ENCODE measurements at places on chromosomes 12 and 14.
A peak's percentile ranks its signal among the peaks of the same experiment; 100 is the strongest.

GRCh38 chr12:70364695-70365397 lies 1.2 kb upstream of the KCNMB4 start:
- no peak for DNase-seq

DNA sequence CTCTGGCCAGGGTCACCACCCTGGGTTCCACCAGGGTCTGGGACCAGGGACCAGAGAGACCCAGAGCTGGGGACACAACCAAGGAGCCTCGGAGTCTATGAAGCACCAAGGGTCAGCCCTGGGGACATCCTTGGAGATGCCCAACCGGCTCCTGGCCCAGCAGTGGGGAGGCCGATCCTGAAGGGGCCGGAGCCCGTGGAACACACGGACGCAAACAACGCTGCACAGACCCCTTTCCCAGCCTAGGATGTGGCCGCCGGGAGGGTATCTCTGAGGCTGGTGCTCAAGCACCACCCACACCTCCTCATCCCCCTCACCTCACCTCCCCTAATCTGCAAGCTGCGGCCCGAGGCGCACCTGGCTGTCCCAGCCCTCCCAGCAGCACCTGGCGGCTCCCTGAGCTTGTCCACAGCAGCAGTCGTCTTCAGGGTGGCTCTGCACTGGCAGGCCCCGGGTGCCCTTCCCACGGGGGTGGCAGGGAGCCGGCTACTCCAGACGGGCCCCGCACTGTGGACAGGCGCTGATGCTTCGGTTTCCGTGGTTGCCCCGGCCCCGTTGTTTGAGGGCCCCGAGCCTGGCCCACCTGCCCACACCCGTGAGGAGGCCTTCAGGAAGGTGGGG lies 146.8 kb upstream of the C14orf180 start:
- DNase-seq, result no peak

DNA sequence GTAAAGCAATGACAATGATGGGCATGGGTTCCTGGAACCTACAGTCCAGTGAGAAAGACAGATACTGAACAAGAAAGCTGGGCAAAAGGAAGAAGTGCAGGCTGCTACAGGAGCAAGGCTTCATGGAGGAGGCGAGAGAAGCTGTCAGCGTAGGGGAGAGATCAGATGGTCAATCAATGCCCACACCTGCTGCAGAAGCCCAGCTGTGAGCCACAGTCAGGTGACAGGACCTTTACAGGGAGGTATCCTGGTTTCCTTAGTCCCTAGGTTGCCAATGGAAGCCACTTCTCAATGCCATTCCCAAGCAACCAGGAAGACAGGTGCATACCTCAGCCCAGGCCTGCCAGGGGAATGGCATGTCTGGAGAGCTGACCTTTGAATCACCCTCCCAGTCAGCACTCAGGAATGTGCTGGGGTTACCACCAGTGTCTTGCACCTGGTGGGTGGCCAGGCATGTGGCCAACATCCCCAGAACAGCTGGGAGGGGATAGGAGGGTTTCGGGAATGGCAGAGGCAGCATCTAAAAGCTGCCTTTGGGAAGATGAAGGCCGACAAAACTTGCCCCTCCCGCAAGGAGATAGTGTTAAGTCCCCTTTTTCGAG lies 170.3 kb downstream of the TTC7B start:
- DNase-seq, result no peak

- DNase-seq, result no peak
Measured at GRCh38 chr14:60812987-60813386, 78.4 kb downstream of the MNAT1 start.

DNA sequence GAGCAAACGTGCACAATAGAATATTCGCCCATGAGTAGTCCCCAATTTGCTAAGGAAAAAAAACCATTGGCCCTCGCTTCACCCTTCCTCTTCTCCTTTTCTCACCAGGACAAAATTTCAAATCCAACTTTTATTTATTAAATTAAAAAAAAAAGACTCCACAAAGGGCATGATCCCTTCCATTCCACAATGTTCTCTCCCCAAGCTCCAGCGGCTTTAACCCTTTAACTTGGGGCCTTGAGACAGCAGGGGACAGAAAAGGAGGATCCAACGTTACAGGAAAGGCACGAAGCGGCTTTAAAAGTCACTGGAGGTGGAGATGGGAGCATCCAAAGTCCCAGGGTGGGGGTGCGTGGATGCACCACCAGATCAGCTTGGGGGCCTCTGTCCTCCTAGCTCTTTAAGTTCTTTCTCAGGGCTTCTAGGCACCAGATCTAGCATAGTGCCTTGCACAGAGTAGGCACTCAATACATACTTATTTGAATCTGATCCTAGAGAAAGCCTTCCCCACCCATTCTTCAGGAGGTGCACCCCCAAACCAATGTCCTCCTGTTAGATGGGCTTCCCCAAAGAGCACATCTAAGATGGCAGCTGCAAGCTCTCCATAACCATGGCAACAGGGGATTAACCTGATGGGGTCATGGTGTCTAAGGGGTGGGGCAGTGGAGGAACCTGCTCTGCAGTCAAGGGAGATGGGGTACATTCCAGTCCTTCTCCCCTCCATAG lies 5.2 kb upstream of the AAAS start:
- no peak for DNase-seq

- DNase-seq, result peak; percentile 90
Measured at GRCh38 chr14:101008631-101009336, 105.3 kb upstream of the RTL1 start.

DNA sequence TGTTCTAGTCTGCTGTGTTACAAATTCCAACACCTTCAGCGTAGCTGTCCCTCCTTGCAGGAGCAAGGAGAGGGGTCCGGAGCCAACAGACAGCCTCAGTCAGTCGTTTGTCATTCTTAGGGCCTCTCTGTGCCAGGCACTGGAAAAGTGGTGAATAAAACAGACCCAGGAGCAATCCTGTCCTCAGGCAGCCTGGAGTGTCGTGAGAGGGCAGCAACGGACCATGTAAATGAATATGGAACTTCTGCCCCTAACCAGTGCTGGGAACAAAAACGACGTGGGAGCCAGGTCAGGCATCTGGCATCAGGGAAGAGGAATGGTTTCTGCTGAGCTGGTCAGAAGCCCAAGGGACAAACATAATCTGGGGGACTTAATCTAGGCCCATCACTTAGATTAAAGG lies 64.8 kb upstream of the PSMC1 start:
- DNase-seq, result no peak

GRCh38 chr14:77007975-77008421 lies 20.5 kb downstream of the IRF2BPL start:
- no peak for DNase-seq

DNA sequence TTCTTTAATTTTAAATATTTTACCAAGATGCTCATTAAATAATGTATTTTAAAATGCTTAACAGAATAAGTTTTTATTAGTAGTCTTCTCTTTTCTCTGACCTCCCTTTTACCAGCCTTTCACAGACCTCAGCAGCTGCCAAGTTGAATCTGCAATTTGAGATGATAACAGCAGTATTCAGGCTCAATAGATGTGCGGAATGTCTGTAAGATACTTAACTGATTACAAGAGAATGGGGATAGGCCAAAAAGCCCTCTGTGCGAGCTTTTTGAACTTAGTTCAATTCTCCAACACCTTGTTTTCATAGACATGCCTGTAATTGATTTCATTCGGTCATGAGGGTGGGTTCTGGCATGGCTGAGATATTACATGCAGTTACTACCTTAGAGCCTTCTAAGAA lies 277.2 kb downstream of the TMTC2 start:
- no peak for DNase-seq

GRCh38 chr12:175250-175649 lies 38.7 kb downstream of the SLC6A12 start:
- DNase-seq, result no peak

DNA sequence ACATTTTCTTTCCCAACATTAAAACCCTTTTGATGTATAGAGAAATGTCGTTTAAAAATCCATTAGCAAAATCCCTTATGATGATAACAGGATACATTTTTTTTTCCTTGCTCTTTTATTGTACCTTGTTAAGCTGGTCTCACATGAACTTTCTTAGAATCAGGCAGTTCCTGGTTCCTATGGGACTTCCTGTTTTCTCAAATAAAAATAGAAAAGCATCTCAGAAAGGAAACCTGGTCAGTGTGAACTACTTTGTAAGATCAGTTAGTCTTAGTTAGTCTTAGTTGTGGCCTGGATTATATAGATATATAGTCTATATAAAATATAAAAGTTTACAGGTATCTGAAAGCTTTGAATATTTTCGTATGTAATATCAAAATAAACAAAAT lies 40.3 kb downstream of the LEMD3 start:
- no peak for DNase-seq

DNA sequence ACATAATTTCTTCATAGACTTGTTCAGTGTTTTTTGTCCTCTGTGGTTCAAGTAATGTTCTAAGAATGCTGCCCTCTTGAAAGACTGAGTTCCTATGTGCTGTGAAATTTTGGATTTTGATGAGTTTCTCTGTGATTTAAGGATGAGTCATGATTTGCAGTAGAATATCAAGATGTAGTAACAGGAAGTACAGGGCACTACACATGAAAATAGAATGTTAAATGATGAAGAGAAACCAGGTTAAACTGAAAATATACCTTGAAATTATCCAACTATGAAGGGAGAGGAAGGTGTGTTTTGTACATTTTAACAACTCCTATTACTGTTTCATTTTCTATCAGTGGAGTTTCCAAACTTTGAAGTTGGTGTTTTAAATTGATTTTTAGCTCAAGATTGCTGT lies 4.8 kb downstream of the ELK3 start:
- peak; percentile 88 for DNase-seq

GRCh38 chr12:93422050-93422449 lies 19.7 kb downstream of the UBE2N start:
- DNase-seq, result no peak

DNA sequence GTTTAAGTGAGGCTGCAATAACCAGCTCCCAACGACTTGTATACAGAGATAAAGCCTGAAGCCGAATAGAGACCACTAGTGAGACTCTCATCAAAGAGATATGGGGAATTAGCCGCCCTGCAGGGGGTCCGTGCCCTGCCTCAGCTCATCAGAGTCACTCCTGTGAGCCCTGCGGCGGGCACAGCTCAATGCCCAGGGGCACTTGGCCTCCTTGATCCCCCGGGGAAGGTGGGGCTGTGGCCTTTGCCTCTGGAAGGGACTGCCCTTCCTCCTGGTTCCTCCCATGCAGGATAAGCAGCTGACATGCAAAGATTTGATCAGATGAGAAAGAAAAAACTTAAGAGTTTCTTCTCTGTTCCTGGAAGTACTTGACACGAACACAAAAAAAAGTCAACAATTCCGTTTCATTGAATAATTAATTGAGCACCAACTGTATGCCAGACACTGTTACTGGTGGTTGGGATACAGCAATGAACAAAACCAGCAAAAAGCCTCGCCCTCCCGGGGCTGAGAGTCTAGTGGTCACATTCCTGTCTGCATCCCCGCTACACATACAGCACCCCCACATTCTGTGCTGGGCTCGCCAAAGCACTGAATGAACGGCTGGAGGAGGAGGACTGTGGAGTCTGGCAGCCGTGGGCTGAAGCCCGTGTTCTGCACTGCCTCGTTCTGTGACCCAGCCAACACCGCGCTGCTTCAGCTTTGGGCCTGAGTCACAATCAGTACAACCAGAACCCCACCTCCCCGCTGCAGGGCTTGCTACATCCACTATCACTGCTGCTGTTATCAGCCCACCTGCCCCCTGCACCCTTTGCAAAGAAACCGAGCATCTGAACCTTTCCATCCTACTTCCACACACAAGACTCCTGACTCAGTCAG lies 10.3 kb downstream of the TTC7B start:
- DNase-seq, result no peak

DNA sequence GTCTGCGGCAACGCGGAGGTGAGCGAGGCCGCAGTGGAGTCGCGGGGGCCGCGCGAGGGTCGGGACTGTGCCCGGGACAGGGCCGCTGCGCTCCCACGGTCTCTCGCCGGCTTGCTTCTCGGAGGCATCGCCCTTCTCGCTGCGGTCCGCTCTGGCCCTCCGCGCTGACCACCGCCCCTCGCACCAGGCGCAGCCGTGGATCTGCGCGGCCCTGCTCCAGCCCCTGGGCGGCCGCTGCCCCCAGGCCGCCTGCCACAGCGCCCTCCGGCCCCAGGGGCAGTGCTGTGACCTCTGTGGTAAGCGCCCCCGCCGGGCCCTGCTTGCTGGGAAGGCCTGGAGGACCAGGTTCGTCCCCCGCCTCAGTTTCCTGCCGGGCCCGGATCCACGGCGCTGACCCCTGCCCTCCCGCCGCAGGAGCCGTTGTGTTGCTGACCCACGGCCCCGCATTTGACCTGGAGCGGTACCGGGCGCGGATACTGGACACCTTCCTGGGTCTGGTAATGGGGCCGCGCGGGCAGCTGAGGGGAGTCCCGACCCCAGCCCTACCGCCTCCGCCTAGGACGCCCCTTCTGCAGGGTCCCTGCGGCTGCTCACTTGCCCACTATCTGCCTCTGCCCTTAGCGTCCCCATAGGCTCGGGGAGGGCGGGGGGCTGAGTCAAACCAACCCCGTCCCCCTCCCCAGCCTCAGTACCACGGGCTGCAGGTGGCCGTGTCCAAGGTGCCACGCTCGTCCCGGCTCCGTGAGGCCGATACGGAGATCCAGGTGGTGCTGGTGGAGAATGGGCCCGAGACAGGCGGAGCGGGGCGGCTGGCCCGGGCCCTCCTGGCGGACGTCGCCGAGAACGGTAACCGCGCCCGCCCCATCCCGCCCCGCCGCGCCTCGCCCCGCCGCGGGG lies 7.0 kb downstream of the AMN start:
- DNase-seq, result no peak

- no peak for DNase-seq
Measured at GRCh38 chr12:3973269-3973884, 100.2 kb upstream of the PARP11 start.

GRCh38 chr14:66174453-66174891 lies 311.7 kb upstream of the CCDC196 start:
- DNase-seq, result peak; percentile 38

GRCh38 chr12:43898474-43898873 lies 62.6 kb downstream of the TMEM117 start:
- DNase-seq, result no peak

DNA sequence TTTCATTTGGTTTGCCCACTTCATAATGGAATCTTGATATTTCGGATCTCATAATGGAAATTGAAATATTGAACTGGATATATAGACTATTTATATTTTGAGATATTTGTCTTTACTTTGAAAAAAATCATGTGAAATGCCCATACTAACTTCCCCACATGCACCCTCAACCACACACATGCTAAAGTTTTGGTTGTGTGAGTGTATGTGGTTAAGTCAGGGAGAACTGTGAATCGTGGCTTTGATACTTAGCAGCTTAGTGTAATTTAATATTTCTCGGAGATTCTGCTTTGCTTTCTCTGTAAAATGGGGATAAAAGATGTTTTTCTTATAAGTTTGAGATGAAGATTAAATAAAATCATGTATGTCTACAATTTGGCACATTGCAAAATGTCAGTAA lies 162.1 kb downstream of the OTOGL start:
- DNase-seq, result no peak

- no peak for DNase-seq
Measured at GRCh38 chr12:71731439-71732356, 23.0 kb upstream of the RAB21 start.

DNA sequence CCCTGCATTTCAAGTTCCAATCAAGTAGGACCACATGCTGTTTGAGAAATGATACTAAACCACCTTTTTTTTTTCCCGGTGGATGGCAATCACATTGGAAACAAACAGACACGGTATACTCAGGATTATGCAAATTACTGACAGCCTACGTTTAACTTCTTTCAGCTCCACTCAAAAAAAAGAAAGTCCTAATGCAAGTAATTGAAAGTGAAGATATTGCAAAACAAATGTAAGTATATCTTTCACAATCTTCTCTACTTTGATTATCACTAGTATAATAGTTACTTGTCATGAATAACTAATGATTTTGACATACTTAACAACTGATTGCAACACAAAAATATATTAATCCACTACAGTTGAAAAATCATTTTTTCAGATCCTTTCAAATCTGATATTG lies 2.6 kb upstream of the OSBPL8 start:
- DNase-seq, result peak; percentile 29
